Posterior vena cava (tissue), 2 donors: ENCODE measurements at places on chromosomes 4 and X. TPM values are rescaled to one million over a fixed set of nuclear protein-coding genes. Genes with fewer than 3 reads are reported as not detected.

ADRA2C gene
- 61.5 TPM for total RNA-seq

TEX13D gene
- not detected for total RNA-seq

MAP3K15 gene
- total RNA-seq: not detected

SCML1 gene
- total RNA-seq: 10.5 TPM

GRID2 gene
- total RNA-seq: 0.38 TPM

HTR2C gene
- total RNA-seq: not detected

ANKRD17 gene
- 50.5 TPM for total RNA-seq

GAGE2A gene
- total RNA-seq: not detected

CT45A10 gene
- not detected for total RNA-seq

FRMD7 gene
- 0.69 TPM for total RNA-seq

EXOC1L gene
- total RNA-seq: not detected
